ENCODE measurements at places on chromosomes 3 and 15. TPM values are rescaled to one million over a fixed set of nuclear protein-coding genes. Genes with fewer than 3 reads are reported as not detected.

CLDN18 gene
- polyA plus RNA-seq, result 4.1 TPM

SNTN gene
- polyA plus RNA-seq, result not detected

CLDN16 gene
- polyA plus RNA-seq, result 0.15 TPM

- DNase-seq, result no peak
Observed at GRCh38 chr15:83999396-84000135, 236.0 kb upstream of the GOLGA6L4 start.

- DNase-seq, result no peak
Observed at GRCh38 chr3:27485866-27486265, 1.7 kb upstream of the SLC4A7 start.

Data from large intestine (tissue), 12 donors.